ENCODE measurements at places on chromosomes 3 and 15. TPM values are rescaled to one million over a fixed set of nuclear protein-coding genes. Genes with fewer than 3 reads are reported as not detected.

SLC38A3 gene
- total RNA-seq = not detected

EBLN2 gene
- total RNA-seq = 1.3 TPM

PDHB gene
- total RNA-seq = 116 TPM

ANKUB1 gene
- not detected for total RNA-seq

MUC4 gene
- not detected for total RNA-seq

C2CD4A gene
- 0.12 TPM for total RNA-seq

PTH1R gene
- 11.8 TPM for total RNA-seq

CPNE9 gene
- total RNA-seq = not detected
